Ascending aorta (tissue), 2 donors: ENCODE measurements at places on chromosomes 6 and 20. TPM values are rescaled to one million over a fixed set of nuclear protein-coding genes. Genes with fewer than 3 reads are reported as not detected.

DNA sequence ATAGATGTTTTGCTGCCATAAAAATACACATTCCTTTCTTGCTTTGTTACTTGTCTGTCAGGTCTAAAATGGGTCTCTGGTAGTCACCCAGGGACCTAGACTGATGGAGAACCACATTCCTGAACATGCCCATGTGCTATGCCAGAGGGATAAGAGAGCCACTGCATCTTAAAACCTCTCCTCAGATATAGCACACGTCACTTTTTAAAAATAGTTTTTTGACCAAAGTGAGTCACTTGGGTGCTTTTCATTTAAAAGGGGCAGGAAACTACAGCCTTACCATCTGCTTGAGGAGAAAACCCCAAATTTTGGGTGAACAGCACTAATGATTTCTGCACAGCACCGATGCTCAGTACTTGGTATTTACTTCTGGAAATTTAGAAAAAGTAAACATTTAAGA lies 197.8 kb downstream of the OGFRL1 start:
- no peaks in the 10 kb centered on the region for H3K36me3 ChIP-seq
- peaks cover 23% of the 10 kb centered on the region for H3K4me1 ChIP-seq
- no peak for DNase-seq
- no peak overlapping the region for H3K4me3 ChIP-seq

DNA sequence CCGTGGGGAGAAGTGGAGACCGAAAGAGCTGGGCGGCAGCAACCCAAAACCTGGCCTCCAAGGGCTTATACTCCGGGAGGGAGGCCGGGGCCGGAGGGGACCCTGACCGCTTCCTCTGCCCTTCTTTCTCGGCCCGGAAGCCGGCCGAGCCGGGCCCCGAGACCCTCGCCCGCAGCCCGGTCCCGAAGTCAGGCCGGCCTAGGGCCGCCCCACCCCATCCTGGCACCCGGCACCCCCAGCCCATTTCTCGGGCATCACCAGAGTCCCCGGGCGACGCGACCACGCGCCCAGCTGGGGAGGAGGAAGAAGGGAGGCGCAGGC lies 572 bp upstream of the ZDHHC14 start:
- H3K36me3 ChIP-seq: no peaks in the 10 kb centered on the region
- H3K27ac ChIP-seq: peak overlapping the region; percentile 91

- no peaks in the 10 kb centered on the region for H3K36me3 ChIP-seq
- no peaks in the 10 kb centered on the region for H3K27me3 ChIP-seq
- H3K4me1 ChIP-seq: no peaks in the 10 kb centered on the region
- no peak overlapping the region for H3K27ac ChIP-seq
Observed at GRCh38 chr6:82068721-82069120, 178.8 kb downstream of the IBTK start.

The LTB gene
- total RNA-seq: not detected

The ATAT1 gene
- total RNA-seq: 13.7 TPM

The CD109 gene
- total RNA-seq: 17.6 TPM
